ENCODE measurements at places on chromosomes 11 and 22.

DNA sequence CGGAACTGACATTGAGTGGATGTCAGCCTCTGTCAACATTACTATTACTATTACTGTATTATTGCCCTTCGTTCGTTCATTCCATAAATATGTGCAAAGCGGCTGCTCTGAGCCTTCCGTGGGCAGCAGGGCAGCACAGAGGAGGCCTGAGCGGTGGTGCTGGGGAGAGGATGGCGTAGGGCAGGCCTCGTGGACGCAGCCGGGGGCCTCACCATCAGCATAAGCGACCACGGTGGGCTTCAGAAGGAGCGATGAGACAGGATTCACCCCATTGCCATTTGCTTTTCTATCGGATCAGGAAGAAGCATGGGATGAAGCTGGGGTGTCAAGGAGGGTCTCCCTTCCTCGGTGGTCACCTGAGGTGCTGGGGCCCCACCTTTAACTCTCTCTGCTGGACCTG is 22.7 kb downstream of the ANO1 start:
- no peak for DNase-seq

DNA sequence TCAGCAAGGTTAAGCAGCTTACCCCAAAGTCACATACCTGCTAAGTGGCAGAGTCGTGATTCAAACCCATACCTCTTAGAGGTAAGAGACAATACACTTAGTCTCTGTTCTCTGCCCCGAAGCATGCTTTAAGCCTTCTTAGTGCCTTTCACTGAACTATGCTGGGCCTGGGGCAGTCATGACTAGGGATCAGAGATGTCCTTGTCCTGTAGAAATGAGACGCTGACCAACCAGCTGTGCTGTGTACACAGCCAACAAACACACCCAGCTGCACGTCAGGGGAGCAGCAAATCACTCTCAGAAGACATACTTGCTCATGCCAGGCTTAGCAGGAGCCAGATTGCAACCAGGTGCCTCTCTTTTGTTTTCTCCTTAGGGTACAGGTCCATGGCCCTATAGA is 255.7 kb downstream of the BUD13 start:
- DNase-seq = no peak

- DNase-seq = no peak
Observed at GRCh38 chr22:42990131-42990838, 24.7 kb downstream of the PACSIN2 start.

- no peak for DNase-seq
Observed at GRCh38 chr22:43012390-43012789, 2.6 kb downstream of the PACSIN2 start.

DNA sequence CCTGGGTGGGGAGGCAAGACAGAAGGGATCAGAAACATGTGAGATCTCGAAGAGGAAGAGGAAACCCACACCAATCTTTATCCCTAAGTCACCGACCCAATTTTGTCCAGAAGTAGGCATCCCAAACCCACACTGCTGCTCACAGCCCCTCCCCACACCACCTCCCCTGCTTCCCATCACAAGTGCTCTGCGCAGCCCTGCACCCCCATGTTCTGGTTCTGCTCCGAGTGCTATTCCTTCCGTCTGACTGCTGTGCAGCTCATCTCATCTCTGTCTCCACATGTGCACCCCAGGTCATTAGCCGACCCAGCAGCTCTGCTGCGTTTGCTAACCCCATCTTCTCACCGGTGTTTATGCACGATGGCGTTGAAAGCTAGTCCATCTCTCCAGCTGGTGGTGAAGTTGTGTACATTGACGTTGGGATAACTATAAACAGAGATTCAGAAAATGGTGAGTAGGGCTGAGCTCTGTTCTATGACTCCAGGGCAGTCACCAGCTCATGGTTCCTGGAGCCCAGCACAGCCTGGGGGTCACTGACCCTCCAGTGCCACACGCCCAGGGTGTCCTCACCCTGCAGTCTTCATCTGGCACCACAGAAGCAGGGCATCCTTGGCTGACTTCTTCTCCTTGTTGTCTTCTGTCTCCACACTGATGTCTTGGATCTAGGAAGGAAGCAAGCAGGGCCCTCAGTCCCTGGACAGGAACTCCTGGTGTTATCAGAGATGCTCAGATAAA is 15.1 kb downstream of the SPTBN2 start:
- DNase-seq = no peak
